Sigmoid colon (tissue), 7 donors: ENCODE measurements at places on chromosomes 7 and 10. TPM values are rescaled to one million over a fixed set of nuclear protein-coding genes. Genes with fewer than 3 reads are reported as not detected.

DNA sequence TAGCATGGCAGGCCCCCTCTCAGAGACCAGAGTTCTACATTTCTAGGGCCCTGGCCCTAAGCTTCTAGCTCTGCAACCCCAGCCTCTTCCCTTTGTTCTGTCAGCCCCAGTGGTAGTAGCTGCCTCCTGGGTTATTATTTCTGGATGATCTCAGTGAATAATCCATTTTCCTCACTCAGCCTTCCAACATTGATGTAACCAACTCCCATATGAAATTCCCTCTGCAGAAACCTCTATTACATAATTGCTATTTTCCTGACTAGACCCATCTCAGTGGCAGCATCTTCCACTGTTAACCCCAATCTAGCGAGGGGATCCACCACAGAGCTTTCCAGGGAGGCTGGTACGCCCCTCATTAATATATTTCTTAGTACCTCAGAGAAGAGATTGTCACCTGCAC is 49.8 kb downstream of the FHIP2A start:
- DNase-seq, result no peak

DNA sequence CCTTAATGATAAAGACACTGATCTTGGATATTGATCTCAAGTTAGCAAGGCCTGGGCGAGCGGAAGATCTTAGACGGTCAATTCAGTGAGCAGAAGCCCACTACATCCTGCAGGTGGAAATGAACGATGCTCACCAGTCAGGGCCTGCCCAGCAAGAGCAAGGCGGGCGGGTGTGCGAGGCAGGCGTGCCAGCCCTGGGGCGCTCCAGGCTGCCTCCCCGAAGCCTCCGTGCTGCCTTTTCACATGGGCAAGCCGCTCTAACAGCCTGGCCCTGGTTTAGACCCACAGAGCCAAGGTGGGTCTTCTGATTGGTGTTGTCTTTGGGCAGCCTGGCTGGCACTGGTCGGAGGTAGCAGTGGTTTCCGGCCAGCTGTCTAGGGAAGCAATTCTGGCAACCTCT is 475.1 kb upstream of the FOXK1 start:
- DNase-seq, result no peak

DNA sequence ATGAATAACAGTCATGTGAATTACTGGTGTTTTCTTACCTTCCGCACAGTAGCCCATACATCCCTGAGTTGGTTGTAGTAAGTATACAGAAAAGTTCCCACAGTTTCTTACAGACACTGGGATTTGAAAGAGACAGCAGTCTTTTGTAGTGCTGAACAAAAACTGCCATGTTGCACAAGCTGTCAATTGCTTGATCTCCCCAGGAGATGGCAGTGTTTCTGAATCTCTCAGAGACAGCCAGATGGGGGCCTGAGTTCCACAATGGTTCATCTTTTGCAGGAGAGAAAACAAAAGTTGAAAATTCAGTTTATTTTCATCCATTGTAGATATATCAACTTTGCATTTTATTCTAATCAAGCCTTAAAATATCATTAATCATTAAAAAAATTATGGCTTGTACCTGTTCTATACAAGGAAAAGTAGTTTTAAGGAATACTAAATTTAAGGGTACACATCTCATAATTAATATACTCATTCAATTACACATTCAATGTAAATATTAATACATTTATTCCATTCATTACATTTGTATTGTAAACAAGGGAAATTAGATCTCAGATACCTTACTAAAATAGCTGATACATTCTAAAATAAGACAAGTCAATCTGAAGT is 14.5 kb downstream of the VWDE start:
- DNase-seq, result no peak

GRCh38 chr7:45524445-45524844 is 49.7 kb upstream of the ADCY1 start:
- DNase-seq, result no peak

DNA sequence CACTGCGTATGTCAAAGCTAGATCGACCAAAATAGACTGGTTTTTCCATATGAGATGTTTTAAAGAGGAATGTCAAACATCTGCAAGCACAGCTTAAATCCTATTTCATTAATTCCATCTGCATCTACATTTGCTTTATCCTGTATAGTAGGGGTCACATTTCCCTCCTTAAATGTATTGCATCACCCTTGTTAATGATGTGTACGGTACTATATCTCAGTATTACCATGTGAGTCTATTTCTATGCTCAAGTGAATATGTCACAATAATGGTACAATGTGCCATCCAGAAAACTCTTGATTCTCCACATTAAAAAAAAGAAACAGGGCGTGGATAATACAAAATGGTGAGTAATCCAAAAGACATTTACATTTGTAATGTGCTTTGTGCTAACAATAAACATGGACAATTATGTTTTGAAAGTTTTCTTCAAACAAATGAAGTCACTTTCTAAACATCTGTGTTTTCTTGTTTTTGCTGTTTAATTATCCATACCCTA is 56.6 kb downstream of the TWIST1 start:
- no peak for DNase-seq

- no peak for DNase-seq
Observed at GRCh38 chr10:114367351-114368056, 36.8 kb downstream of the AFAP1L2 start.

DNA sequence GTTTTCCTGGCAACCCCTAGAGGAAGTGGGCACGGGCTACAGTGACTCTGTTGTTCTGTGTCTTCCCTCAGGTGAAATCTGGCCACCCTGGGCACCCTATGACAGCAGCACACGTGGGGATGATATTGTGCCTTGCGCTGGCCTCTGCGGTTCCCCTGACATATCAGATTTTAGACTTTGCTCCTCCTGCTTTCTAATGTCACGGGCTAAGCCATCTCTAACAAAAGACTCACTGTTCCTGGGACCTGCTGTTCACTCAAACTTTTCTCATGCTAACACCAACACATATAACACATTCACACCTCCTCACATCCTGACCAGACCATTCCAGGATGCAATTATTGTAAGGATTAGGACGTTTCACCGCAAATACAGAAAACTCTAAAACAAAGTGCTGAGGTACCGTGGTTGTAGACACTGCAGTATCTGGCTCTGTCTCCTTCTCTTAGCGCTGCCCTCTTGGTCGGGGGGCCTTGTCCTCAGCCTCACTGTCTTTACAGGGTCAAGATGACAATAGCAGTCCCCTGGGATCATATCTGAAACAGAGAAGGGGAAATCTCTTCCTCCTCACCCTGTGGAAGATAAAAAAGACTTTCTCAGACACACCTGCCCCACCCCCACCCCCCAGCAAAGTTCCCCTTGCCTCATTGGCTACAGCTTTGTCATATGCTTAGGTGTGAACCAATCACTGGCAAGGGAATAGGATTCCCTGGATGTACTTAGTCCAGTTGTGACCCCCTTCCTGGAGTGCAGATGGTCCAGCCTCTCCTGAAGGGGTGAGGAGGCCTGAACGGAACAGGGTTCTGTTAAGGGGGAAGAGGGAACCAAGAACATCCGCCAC is 14.1 kb downstream of the CHN2 start:
- DNase-seq, result no peak

DNA sequence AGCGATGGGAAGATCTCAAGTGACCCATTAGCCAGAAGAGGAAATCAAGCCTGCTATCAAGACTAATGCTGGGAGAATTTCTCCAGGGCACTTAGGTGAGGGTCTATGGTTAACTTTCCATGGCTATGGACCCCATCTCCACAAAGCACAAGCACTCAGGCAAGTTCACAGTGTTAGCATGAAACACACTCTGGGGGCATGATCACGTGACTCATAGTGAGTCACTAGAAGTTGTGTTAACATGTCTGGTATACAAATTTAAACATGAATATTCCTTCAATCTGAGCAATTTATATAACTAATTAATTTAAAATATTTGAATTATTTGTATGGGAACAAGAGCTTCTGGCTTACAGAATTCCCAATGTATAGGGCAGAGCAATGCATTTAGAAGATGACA is 131.8 kb downstream of the FAM204A start:
- no peak for DNase-seq

The CLCN1 gene
- total RNA-seq, result not detected

The ANKRD61 gene
- total RNA-seq, result not detected

The MYH16 gene
- not detected for total RNA-seq
